Stimulated activated naive CD8-positive, alpha-beta T cell treated with anti-CD3 and anti-CD28 coated beads, Interleukin-15, amount 100 ng/mL, for 72 hours (primary cell): ENCODE measurements at places on chromosomes 11 and 22.
A peak's percentile ranks its signal among the peaks of the same experiment; 100 is the strongest.

- DNase-seq = no peak
Measured at GRCh38 chr22:20240447-20240764, 27.7 kb downstream of the RTN4R start.

- DNase-seq = no peak
Measured at GRCh38 chr11:1557051-1557884, 14.8 kb downstream of the DUSP8 start.

- DNase-seq = no peak
Measured at GRCh38 chr22:36760786-36761185, 15.1 kb downstream of the IFT27 start.

DNA sequence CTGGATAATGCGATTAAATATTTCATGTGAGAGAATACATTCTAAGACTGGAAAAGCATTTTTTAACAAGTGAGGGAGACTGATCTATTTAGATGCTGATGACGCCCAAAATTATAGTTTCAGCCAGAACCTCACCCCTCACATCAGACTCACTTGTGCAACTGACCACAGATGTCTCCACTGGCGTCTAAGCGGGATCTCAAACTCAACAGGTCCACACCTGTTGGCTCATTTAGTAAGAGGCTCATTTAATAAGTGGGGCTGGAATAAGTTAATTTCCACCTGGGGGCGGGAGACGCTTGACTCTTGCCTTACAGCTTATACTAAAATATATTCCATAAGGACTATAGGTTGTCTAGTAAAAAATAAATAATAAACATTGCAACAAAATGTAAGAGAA lies 47.5 kb downstream of the MORC2 start:
- DNase-seq = no peak

DNA sequence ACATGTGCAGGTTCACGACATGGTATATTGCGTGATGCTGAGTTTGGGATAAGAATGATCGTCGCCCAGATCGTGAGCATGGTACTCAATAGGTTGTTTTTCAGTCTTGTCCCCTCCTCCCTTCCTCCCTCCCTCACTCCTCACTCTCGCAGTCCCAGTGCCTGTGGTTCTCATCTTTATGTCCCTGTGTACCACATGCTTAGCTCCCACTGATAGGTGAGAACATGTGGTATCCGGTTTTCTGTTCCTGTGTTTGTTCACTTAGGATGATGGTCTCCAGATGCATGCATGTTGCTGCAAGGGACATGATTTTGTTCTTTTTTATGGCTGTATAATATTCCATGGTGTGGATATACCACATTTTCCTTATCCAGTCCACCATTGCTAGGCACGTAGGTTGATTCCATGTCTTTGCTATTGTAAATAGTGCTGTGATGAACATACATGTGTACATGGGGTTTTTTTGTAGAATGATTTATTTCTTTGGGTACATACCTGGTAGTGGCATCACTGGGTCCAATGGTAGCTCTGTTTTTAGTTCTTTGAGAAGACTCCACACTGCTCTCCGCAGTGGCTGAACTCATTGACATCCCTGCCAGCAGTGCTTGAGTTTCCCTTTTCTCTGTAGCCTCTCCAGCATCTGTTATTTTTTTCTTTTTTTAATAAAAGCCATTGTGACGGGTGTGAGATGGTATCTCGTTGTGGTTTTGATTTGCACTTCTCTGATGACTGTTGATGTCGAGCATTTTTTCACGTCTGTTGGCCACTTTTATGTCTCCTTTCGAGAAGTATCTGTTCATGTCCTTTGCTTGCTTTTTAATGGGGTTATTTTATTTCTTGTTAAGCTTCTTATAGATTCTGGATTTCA lies 16.4 kb downstream of the ZBED4 start:
- no peak for DNase-seq

GRCh38 chr22:29208879-29209623 lies 3.4 kb downstream of the EMID1 start:
- no peak for DNase-seq

DNA sequence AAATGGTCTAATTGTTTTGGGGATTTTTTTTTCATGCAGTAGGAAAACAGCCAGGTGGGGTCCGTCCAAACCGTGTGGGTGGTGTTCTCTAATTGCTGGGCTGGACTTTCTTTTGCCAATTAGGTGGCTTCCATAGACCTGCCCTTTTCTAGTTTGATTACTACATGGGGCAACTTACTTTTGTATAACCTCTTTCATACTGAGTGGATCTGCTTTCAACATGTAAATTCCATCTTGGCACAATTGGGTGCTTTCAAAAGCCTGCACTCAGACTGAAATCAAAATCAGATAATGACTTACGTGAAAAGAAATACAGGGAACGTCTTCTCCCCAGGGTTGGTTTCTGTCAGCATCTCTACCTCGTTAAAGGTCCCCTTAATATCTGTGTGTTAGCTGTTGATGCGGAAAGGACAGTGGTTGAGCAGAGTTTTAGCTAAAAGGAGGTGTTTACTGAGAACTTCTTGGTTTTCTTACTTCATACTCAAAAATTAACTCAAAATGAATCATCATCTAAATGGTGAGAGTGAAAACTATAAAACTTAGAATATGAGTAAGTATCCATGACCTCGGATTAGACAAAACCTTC lies 72.1 kb downstream of the BARX2 start:
- DNase-seq = no peak

DNA sequence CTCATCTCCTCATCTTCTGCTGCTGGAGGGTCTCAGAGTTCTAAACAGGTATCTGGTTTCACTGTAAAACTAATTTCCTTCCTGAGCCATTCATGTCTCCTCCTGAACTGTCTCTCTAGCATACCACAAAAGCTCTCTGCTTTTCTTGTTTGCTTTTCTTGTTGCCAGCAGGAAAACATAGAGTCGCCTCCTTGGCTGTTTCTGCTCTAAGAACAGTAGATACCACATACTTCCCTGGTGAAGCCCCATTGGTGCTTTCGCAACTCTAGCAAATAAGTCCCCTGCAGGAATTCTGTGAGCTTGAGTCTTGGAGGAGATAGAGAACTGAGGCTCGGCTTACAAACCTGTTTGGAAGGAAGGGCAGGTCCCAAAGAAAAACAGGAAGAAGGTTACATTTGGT lies 7.0 kb downstream of the DIXDC1 start:
- DNase-seq = no peak

DNA sequence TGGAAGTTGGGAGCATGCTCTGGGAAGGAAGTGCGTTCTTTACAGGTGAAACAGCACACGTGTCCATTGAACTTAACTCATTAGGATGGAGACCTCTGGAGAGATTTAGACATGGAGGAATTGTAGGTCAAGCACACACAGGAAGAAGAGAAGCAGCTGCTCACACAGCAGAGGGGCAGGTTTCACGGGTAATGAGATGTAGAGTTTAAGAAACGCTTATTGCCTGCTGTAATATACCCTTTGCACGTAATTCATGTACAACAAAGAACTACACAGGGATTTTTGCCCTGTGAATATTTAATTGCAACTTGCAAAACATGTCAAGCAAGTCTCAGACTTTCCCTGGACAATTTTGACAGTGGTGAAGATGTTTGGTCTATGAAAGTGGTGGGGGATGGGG lies 508.0 kb downstream of the OPCML start:
- no peak for DNase-seq

DNA sequence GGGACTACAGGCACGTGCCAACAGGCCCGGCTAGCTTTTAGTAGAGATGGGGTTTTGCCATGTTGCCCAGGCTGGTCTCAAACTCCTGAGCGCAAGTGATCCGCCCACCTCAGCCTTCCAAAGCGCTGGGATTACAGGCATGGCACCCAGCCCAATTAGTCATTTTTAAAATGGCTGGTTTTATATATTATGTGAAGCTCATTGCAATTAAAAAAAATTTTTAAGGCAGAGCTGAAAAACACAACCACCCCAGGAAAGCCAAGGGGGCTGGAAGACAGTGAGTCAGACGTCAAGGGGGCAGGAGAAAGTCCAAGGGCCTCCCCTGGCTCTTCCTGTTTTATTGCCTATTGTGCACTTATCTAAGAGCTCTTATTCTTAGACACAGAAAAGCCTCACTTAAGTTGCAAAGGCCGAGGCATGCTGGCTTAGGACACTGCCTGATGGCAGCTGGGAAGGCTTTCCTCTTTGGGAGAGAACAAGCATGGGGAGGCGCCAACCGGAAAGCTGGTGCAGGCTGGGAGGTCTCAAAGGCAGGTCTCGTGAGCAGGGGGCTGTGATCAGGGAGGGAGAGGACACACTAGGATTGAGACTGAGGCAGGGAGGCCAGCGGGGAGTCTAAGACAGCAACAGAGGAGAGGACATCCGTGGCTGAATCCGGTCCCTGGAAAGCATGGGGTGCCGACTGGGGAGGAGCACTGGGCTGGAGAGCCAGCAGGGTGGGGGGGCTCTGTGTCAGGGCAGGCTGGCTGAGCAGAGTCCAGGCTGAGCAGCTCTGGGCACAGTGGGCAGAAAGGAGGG lies 11.1 kb upstream of the OSM start:
- no peak for DNase-seq

GRCh38 chr11:75768112-75768908 lies at the start of gene DGAT2:
DGAT2 (plus strand) TSS chr11:75768778; CDS start chr11:75768992, 214 bp downstream.
- peak; percentile 75 for DNase-seq

DNA sequence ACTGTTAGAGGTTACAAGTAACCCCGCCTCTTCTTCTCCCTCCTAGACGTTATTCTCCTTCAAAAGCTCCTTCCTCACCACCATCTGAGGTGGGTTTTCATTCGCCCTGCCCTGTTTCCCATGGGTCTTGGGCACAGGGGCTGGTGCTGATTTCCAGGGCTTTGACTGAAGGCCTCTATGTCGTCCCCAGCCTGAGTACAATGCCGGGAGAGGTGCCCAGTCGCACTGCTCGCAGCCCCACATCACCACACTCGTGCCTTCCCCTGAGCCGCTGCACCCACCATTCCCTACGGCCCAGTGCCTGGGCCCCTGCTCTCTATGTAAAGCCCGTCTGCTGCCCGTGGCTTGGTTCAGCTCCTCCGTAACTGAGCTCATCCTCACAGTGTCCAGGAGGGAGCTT lies 169.8 kb downstream of the DSCAML1 start:
- DNase-seq = no peak

GRCh38 chr11:3797329-3798090 lies at the start of gene NUP98:
NUP98 (minus strand) TSS chr11:3797554; CDS start chr11:3782117, 15,437 bp downstream.
- DNase-seq = peak; percentile 100

GRCh38 chr11:126311401-126312291 lies 7.8 kb downstream of the DCPS start:
- no peak for DNase-seq

DNA sequence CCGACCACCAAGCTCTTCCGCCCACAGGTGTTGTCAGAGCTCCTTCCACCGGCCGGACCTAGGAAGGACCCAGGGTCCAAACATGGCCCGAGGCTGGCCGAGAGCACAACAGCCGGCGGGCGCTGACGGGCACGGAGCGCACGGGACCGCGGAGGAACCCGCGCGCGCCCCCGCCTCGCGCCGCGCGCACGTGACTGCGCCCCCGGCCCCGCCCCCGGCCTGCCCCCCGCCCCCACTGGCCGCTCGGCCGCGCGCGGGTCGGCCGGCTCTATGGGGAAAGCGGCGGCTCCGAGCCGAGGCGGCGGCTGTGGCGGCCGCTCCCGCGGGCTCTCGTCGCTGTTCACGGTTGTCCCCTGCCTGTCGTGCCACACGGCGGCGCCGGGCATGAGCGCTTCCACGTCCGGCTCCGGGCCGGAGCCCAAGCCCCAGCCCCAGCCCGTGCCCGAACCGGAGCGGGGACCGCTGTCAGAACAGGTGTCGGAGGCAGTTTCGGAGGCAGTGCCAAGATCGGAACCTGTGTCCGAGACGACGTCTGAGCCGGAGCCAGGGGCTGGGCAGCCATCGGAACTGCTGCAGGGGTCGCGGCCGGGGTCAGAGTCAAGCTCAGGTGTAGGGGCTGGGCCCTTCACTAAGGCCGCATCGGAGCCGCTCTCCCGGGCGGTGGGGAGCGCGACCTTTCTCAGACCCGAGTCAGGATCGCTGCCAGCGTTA lies at the start of gene OSBP2:
Gene OSBP2, plus strand, starts transcription at position 235 of the 711 bp plus-strand sequence. Its CDS starts 36 bp downstream, at position 271.
- DNase-seq = peak; percentile 40

DNA sequence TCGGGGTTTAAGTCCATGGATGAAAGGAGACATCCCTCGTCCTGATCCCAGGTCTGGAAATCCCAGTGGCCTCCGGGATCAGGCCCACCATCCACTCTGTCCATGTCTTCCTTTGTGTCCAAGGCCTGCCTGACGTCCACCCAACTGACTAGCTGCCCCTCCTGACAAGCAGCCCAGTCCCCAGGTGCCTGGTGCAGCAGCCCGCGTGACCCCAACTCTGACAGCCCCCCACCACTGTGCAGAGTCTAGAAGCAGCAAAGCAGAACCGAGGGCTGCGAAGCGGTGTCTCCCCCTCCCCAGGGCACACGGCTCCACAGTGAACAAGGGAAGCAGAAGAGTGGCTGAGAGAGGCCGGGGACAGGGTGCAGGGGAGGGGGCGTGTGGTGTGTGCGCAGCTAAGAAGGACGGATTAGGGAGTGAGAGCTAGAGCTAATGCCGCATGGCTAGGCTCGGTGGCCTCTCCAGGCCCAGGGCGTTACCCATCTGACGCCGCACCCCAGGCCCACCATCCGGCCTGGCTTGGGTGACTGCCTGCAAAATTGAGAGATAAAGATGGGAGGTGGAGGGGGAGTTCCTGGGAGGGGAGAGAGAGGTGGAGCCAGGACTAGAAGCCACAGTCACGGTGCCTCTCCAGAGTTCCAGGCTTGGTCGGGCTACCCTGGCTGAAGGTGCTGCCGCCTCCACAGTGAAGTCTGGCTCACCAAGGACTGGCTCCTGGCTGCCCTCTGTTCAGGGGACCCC lies 16.6 kb upstream of the BAIAP2L2 start:
- no peak for DNase-seq

DNA sequence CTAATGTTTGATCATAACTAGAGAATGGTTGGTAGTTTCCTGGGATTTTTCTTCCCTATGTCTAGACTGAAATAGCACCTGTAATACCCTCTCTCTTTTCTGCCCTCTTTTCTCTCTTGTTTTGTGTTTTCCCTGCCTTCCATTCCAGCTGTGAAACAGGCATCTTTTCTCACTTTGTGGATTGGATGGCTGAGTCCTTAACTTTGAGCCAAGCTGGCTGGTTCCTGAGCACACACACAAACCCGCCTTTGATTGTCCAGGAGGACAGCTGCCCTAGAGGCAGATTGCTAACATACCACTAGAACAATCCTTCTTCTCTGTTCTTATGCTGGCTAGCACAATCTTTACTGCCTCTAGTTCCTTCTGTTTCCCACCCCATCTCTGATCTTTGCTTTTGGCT lies 17.7 kb downstream of the CTNND1 start:
- DNase-seq = no peak

DNA sequence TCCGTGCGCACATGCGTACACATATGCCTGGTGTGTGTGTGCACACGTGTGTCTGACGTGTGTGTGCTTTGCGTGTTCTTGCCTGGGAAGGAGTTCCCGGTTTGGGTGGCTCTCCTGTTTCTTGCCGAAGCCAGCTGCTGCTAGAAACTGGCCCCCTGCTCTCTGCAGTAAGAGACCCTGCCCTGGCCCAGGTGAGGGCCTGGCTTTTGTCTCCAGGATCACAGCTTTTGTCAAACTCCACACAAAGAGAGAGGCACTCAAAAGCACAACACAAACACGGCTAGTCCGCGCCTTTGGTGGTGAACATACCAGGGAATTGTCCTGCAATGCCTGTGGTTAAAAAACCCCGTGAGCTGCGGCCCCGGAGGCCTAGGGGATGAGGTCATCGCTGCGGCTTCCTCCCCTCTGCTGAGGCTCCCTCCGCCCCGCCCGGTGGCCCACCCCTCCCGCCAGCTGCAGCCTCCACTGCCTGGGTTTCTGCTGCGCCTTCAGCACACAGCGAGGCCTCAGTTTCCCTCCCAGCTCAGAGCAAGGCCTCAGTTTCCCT lies 88.9 kb downstream of the KCNQ1 start:
- DNase-seq = peak; percentile 38
